Uterus (tissue), 4 donors: ENCODE measurements at places on chromosomes 2 and 18. TPM values are rescaled to one million over a fixed set of nuclear protein-coding genes. Genes with fewer than 3 reads are reported as not detected.

The INHA gene
- not detected for total RNA-seq

The HNMT gene
- 66.2 TPM for total RNA-seq

The PLCD4 gene
- 0.26 TPM for total RNA-seq

The REEP1 gene
- 10.6 TPM for total RNA-seq

- DNase-seq, result peak; percentile 43
Measured at GRCh38 chr2:69642709-69643601, 584 bp downstream of the AAK1 start.

GRCh38 chr2:237109421-237109934 is 23.8 kb downstream of the COPS8 start:
- DNase-seq, result no peak

DNA sequence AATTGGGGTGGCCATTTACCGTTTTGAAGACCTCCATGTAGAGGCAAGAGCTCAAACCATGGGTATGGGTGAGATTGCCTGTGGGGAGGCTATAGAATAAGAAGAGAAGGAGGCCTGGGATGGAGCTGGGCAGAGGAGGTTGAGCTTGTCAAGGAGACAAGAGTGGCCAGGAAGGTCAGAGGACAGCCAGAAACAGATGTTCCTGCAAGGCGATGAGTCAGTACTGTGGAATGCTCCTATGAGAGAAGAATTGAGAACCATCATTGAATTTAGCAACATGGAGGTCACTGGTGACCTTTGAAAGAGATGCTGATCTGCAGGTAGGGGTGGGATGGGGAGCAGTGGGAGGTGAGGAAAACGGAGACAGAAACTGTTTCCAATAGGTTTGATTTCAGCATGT is 3.5 kb downstream of the ACSL3 start:
- peak; percentile 27 for DNase-seq

- DNase-seq, result no peak
Measured at GRCh38 chr2:22247466-22247865, 1123.7 kb downstream of the TDRD15 start.

DNA sequence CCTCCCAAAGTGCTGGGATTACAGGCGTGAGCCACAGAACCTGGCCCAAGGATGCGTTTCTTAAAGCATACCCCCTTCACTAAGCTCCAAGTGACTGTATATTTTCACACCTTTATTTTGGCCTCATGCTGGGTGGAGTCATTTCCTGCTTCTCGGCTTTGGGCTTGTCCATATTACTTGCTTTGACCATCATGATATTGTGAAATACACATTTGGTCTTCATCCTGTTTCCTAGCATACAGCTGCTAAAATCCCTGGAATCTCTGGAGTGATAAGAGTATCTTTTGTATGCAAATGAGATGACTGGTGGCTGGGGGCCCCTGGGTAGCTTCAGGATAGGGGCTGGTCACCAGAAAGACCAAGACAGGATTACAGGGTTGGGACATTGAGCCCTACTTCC is 17.6 kb upstream of the COLEC12 start:
- no peak for DNase-seq

- DNase-seq, result no peak
Measured at GRCh38 chr2:64842030-64842429, 147.2 kb upstream of the SLC1A4 start.

GRCh38 chr2:113809076-113809736 is 52.8 kb upstream of the SLC35F5 start:
- no peak for DNase-seq

- DNase-seq, result no peak
Measured at GRCh38 chr2:127401757-127402695, 14.3 kb upstream of the MAP3K2 start.
